ENCODE measurements at places on chromosomes 1 and 21.

DNA sequence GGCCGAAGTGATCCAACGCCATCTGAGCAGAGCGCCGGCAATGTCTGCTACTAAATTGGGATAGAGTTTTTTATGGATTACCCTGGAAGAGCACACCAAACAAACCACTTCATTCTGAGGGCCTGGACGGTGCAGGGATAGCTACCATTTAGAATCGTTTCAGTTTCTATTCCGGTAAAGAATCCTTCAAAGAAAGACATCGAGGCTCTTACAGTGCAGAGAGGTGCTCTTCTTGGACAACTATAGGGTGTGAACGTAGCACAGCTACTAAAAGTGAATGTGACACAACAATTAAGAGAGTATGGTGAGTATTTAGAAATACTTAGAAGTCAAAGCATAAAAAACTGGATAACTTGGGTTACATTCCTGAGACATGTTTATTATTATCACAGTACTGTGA is 16.1 kb downstream of the HIVEP3 start:
- no peak for DNase-seq

DNA sequence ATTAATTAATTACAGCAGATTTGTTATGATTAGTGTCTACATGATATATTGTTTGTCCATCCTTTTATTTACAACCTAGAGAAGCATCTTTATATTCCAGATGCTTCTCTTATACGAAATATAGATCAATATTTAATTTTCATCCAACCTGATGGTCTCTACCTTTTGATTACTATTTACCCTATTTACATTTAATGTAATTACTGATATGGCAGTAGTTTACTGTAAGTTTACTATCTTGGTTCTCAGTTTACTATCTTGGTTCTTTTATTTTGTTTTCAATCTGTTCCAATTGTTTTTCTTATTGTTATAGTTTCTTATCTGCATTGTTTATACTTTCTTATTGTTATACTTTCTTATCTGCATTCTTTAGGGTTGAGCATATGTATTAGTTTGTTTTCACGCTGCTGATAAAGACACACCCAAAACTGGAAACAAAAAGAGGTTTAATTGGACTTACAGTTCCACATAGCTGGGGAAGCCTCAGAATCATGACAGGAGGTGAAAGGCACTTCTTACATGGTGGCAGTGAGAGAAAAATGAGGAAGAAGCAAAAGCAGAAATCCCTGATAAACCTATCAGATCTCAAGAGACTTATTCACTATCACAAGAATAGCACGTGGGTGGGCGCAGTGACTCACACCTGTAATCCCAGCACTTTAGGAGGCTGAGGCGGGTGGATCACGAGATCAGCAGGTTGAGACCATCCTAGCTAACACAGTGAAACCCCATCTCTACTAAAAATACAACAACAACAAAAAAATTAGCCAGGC is 28.9 kb downstream of the FAF1 start:
- peak; percentile 23 for DNase-seq

GRCh38 chr1:43868741-43869067 is 64.9 kb upstream of the ARTN start:
- DNase-seq: no peak

DNA sequence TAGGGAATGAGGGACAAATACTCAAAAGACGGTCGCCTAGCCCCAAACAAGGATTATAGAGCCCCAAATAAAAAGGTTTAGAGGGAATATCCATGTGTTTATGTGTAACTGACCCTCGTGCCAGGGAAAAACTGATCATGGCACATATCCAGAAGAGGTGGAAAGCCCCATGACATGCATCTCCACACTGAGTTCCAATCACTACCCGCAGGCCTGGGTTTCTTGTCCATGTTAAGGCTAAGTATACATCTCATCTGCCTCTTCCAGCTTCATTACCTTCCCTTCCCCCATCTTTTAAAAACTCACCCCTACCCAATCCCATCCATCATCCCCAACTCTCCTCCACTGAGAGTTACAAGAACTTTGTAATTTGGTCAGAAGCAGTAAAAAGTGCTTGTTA is 15.2 kb downstream of the GADD45A start:
- no peak for DNase-seq

DNA sequence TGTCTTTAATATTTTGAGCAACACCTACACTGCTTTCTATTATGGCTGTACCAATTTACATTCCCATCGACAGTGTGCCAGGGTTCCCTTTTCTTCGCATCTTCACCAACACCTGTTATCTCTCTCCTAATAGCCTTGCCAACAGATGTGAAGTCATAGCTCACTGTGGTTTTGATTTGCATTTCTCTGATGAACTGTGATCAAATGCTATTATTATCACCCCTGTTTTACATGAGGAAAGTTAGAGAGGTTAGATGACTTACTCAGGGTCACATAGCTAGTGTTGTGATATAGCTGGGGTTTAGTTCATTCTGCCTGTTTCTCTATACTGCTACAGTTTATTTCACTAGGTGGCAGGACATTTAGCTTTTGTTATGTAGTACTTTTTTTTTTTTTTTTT is 204.1 kb downstream of the FMN2 start:
- DNase-seq: no peak

DNA sequence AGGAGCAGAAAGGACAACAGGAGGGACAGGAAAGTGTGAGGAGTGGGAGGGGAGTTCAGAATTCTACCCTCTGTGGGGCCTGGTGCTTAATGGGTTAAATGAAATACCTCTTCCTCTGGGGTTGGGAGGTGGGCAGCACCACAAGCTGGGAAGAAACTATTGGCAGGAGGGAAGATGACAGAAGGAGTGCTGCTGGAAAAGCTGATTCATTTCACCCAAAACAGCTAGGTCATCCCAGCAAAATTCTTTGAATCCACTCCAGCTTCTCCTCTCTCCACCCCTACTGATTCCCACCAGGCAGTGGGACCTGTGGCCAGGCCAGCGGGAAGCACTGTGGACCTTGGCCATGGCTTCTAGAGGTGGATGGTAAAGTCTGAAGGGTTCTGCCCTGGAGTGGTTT is 12.8 kb downstream of the BCAN start:
- DNase-seq: no peak

- DNase-seq: no peak
These were observed 1.5 kb downstream of the IL22RA1 start for GRCh38 chr1:24141311-24141997.

DNA sequence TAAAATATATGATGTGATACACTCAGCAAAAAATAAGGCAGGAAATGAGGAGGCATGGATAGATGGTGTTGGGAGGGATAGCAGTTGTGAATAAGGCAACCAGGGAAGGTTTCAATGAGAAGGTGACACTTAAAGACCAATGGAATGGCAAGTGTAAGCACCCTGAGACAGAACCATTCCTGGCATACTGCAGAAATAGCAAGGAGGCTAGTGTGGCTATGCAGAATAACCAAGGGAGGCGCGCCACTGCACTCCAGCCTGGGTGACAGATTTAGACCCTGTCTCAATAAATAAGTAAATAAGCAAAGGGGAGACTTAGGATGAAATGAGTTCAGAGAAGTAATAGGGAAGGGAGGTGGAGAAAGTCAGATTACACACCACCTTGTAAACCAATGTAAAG is 113.9 kb downstream of the TOMM20 start:
- DNase-seq: no peak

DNA sequence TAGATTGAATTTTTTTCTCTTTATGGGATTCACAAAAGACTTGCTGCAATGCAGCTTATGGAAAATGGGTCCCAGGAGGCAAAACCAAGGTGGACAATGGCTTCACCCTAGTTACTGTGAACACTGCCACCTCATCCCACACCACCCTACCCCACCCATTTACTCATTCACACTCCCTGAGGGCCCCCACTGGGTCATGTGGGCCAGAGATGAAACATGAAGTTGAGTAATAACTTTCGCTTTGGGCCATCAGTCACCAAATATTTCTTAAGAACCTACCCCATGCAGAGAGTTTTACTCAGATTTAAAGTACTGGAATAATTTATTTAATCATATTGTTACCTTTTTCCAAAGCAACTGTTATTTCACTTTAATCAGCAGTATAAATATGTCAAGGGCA is 191.8 kb downstream of the TPR start:
- DNase-seq: no peak

DNA sequence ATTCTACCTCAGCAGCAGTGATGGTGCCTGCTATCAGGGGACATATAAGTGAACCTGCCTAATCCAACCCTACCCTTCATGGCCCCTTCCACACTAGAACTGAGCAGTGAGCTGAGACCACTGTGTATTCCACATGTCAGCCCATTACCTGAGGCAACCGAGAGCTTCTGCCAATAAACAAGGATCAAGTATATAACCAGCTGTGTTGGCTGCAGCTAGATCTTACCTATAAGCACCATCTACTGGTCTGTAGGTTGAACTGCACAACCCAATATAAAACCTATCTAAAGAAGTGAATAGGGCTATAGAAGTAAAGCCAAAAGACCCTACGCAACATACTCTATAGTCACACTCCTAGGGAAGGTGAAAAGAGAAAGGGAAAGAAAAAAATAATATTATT is 376.9 kb downstream of the HHIPL2 start:
- DNase-seq: no peak

GRCh38 chr1:110879758-110880606 is 7.0 kb downstream of the CD53 start:
- DNase-seq: peak; percentile 48

DNA sequence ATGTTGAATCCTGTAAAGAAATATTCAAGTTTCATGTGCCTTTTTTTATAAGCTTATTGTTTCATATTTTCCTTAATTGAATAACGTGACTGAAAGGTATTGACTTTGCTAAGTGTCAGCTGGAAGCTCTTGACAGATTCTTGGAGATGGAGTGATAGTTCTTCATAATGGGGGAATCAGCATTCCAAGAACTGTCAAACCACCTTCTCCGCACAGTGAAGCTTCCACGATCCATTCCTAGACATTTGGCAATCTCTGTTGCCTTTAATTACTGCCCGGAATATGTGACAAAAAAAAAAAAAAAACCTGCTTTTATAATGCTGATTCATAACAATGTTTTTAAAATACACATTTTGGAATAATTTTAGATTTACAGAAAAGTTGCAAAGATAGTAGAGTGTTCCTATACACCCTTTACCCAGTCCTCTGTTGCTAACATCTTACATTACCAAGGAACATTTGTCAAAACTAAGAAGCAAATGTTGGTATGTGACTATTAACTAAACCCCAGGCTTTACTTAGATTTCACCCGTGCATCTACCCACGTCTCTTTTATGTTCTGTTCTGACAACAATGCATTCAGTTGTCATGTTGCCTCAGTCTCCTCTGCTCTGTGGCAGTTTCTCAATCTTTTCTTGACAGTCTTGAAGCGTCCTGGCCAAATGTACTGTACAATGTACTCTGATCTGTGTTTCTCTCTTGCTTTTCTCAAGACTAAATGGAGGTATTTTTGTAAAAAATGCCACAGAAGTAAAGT is 674.1 kb downstream of the SMYD3 start:
- DNase-seq: no peak

DNA sequence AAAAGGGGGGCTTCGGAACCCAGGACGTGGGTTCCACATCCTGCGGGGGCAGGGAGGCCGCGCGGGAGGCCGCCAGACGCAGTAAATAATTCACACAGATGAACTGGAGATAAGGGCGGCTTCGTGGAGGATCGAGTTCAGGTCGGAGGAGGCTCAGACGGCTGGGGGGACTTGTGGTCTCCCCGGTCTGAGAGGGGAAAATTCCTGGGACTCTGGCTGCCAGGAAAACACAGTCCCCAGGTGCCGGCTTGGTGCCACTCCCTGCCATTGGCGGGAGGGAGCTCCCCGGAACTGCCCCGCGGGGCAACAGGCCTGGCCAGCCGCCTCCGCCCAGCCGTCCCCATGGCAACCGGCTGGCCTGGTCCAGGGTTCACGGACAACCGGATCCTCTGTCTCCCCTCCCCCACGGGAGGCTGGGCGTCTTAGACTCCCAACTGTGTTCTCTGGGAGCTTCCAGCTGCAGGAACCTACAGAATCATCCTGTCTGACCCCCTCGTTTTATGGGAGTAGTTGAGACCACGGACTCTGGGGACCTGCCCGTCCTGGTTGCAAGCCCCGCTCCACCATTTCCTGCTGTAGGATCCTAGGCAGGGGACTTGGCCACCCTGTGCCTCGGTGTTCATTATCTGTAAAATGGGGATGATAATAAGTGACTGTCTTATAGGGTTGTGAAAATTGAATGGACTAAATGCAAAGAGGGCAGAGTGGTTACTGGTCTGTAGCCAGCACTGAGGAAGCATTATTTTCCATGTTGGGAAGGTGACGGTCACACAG is 9.6 kb downstream of the CAMK2N1 start:
- DNase-seq: no peak
